ENCODE measurements at places on chromosomes 3 and 15.

- no peak for DNase-seq
Observed at GRCh38 chr15:73393336-73393735, 24.6 kb upstream of the HCN4 start.

DNA sequence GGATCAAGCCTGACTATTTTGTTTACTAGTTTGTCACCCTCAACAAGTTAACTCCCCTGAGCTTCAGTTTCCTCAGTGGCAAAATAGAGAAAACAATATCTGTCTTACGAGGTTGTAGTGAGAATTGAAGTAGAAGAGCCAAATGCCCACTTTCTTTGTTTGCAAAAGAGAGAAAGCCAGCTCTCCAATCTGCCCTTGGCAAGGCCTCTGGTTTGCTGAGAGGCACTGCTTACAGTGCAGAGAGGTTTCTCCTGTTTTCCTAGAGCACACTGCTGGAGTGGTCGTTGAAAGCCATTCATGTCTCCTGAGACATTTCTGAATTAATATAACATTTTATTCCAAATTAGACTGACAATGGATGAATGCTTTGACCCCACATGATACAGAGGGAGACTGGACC is 260.5 kb upstream of the IGF1R start:
- DNase-seq, result no peak

DNA sequence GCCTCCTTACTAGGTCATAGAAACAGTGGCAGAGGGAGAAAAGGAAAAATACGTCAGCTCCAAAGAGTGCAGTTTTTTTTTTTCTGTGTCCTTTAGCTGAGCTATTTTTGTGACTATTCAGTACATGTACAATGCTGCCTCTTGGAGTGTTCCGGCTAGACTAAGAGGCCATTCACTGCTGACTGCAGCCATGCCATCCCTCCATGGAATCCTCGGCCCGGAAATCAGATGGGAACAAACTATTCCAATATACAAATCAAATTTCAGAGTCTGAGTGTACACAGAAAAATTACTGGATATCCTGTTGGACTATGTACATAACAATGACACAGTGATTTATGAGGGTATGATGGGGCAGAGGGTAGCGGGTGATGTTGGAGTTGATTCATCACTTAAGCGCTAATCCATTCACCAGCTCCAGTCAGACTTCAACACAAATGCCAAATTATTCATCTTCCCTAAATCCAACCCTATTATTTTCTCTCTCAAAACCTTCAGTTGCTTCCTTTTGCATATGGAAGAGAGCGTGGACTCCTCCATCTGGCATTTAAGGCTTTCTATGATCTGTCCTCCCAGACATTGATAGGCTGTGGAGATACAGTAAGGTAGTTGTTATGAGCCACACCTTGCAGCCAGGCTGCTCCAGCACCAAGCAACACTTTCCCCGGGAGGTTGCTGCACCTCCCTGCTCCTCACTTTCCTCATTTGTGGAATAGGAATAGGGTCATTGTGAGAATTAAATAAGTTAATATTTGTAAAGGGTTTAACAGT is 109.1 kb downstream of the LPP start:
- DNase-seq, result no peak

DNA sequence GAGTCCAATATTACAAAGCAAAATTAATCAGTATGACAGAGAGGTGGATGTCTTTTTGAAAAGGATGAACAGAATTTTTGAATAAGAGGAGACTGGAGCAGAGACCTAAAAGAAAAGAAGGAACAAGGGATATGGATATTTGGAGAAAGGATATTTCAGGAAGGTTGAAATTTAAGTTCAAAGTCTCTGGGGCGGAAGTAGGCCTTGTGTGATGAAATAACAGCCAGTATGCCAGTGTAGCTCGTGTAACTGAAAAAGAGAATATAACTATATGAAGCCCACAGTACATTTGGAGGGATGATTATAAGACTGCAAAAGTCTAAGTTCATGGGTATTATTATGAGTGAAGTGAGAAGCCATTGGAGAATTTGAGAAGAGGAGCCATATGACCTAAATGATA is 766.7 kb downstream of the GBE1 start:
- no peak for DNase-seq

Measured in activated CD4-positive, alpha-beta T cell treated with anti-CD3 and anti-CD28 coated beads for 24 hours (primary cell).